ENCODE measurements at places on chromosomes 5 and 9.

DNA sequence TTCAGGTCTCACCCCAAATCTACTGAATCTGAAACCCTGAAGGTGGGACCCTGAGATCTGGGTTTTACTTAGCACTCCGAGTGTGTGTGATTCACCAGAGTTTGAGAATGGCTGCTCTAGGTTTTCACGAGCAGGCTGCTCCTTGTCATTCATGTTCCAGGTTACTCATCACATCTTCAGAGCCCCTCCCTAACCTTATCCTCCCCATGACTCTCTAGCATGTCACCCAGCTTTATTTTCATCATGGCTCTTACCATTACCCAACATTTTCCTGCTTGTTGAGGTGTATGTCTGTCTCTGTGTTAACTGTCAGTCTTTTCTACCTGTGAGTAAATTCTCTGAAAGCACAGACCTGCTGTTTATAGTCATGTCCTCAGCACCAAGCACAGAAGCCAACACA, 319.2 kb downstream of the NSG2 start:
- no peak for DNase-seq

GRCh38 chr9:133788819-133789717, 50.9 kb upstream of the SARDH start:
- DNase-seq, result no peak

DNA sequence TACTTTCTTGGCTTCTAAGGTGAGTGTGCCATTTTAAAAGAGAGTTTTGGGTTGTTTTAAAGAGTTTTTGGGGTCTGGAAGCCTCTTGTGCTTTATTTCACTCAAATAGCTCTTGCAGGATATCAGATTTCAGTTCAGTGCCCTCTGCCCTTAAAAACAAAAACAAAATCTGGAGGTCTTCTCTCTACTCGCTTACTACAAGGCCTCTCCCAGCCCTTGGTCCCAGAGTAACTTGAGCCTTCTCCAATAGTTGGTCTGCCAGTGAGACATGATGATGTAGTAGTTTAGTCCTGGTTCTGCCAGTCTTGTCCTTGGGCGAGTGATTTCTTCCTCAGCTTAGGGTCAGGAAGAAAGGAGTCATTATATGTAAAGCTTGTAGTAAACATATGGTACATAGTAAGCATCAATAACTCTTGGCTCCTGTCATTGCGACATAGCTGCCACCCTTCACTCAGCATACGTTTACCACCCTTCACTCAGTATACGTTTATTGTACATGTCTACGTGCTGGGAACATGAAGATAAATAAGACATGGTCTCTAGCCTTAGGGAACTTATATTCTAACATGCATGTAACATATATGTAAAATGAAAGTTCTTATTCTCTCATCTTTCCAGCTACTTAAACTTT, 147.6 kb downstream of the MAN2A1 start:
- no peak for DNase-seq

GRCh38 chr5:143164557-143164956, 238.9 kb downstream of the NR3C1 start:
- no peak for DNase-seq

Measured in hindlimb muscle (tissue), 1 donor.